ENCODE measurements at places on chromosomes 6 and 20.

- DNase-seq: no peak
Observed at GRCh38 chr6:31528307-31528777, 420 bp upstream of the MCCD1 start.

- DNase-seq: no peak
Observed at GRCh38 chr6:33164665-33165373, 27.4 kb downstream of the COL11A2 start.

DNA sequence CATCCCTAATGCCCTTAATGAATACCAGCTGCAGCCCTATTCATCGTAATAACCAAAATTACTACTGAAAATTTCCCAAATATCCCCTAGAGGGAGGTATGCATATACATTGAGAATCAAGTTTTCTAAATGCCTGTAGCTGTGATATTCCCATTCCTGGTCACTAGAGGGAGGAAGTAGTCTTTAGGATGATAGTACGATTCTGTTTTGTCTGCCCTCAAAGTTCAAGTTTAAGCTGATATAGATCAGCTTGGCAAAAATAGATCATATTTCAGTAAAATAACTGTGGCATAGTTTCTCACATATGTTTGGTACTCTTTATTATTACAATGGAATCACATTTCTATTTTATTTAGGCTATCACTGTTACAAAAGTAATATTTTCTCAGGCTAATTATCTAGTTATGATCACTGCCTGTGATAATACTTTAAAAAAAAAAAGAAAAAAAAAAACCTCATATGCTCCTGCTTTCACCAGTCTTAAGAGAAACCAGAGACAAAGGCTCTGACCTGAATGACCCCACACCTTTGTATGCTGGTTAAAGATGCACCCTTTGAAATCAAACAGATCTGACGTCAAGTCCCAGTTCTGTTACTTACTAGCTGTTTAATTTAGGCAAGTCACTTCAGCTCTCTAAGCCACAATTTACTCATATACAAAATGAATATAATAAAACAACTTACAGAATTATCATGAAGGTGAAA is 11.0 kb downstream of the TSPYL1 start:
- DNase-seq: no peak

DNA sequence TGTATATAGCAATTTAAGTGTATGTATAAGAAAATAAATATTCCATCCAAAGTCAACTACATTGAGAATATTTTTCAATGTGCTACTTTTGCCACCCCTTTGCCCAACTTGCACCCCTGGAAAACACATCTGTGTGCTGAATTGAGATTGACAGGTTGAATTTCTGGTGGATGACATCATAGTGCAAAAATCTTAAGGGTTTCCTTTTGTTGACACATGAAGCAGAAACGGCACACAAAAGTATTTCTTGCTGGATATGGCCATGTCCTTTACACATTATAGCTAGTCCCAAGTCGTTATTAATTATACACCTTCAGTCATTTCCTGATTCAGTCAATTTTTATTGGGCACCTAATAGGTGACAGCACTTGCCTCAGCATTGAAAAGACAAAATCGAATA is 188.7 kb upstream of the FBXL4 start:
- no peak for DNase-seq

- no peak for DNase-seq
Observed at GRCh38 chr20:64044484-64045247, 4.8 kb downstream of the SOX18 start.

- DNase-seq: no peak
Observed at GRCh38 chr6:23389386-23389785, 736.6 kb upstream of the NRSN1 start.

DNA sequence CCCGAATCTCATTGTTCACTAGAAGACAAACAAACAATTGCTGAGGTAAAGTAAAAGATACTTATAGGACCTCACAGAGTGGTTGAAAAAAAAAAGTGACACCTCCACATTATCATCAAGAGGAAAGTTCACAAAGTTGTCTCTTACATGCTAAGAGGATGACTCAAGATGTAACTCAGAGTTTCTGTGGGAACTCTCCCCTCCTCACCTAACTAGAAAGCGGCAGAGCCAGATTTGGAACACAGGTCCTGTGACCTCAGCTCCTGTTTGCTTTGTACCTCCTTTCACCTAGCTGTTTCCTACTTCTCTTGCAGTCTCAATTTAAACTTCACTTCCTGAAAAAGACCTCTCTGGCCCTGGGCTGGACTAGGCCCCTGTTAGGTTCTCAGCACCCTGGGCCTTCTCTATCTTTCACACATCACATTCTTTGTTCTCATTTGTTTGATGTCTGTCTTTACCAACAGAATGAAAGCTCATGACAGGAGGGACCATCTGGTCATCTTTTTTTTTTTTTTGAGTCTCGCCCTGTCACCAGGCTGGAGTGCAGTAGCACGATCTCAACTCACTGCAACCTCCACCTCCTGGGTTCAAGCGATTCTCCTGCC is 60.8 kb downstream of the CD24 start:
- no peak for DNase-seq

Data from activated CD4-positive, alpha-beta T cell treated with anti-CD3 and anti-CD28 coated beads for 4 hours (primary cell).